ENCODE measurements at places on chromosomes 4 and X.

- DNase-seq = no peak
Observed at GRCh38 chr4:141058591-141059512, 74.4 kb downstream of the RNF150 start.

GRCh38 chr4:82739287-82740190, 59.1 kb downstream of the SCD5 start:
- peak; percentile 24 for DNase-seq

GRCh38 chr4:78766650-78767049, 9.5 kb upstream of the BMP2K start:
- no peak for DNase-seq

GRCh38 chr4:122701061-122701460, 31.4 kb upstream of the BBS12 start:
- DNase-seq = no peak

DNA sequence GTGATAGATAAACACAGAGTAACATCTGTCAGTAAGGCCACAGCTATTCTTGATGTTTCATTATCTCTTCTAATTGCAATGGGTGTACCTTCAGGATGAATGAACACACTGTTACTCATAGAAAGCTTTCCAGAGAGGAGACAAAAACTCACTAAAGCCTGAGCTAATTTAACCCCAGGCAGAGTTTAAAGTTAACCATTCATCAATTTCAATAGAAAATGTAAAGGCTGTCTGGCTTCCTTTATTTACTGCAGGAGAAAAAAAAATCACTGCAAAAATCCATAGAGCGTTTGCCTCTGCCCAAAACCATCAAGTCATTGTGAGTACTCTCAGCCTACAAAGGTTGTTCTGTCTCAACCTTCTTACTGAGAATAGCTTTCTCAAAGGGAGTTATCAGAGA, 376.9 kb downstream of the PPP4R3C start:
- DNase-seq = no peak

DNA sequence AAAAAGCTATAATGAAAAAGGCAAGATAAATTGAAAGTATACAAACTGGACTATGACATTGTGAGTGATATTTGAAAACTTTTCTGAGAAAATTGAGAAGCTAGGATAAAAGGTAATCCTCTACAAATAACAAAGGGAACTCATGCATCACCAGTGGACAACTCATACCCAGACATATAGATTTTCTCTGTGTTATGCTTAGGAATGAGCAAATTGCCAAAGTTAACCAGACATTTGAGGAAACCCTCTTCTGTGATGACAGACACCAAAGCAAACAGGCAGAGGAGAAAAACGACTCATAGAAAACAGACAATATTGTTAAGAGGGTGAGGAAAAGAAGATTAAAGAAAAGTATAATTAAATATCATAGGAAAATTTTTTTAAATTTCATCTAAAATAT, 186.5 kb downstream of the MAB21L2 start:
- no peak for DNase-seq

Measured in central memory CD8-positive, alpha-beta T cell (primary cell).